T-helper 9 cell (primary cell): ENCODE measurements at places on chromosomes 16 and 17.

GRCh38 chr17:69050999-69051775 is 9.5 kb downstream of the ABCA9 start:
- no peak for DNase-seq

DNA sequence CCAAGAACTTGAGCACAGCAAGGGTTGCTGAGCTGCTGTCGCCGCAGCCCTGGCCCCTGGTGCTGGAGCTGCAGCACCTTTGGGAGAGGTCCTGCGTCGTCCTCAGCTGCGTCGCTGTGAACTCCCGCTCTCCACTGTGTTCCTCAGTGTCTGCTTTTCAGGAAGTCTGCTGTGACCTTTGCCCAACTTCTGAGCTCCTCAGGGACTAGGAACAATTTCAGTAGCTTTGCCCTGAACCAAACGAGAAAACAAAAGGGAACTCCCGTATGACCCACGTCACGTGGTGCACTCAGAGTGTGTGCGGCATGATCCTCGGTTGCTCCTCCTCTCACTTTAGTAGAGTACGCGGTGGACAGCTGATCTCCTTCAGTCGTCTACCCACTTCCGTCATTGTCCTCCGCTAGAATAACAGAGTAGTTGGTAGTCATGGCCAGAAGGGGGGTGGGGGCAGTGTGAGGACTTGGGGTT is 44.2 kb downstream of the WDR45B start:
- no peak for DNase-seq

DNA sequence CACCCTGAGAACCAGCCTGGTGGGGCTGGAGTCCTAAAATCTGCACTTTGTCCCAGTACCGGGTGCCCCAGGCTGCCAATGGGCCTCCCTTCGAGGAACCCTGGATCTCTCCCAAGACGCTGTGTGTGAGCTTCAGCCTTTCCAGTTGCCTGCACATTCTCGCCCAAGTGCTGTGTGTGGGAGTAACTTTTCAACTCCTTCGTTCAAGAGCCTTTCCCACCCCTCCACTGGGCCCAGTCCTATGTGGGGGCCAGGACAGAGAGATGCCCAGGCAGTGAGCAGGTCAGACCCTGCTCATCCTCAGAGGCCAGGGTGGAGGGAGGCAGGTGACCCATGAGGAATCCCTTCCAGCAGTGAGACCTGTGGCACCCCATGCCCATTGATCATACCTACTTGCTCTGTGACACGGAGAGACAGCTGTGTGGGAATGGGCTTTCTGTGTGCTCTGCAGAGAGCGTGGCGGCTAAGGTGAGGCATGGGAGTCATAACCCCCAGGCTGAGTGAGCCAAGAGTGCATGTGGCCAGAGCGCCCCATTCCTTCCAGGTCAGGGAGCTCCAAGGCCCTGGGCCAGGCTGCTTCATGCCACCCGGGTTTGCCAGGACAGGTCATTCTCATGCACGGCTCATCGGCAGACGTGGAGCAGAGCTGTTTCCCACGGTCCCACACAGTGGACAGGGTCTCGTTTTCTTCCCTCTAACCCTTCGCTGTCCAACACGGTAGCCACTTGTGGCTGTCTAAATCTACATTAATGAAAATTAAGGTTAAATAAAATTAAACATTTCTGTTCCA is 154.4 kb downstream of the CLEC16A start:
- no peak for DNase-seq

DNA sequence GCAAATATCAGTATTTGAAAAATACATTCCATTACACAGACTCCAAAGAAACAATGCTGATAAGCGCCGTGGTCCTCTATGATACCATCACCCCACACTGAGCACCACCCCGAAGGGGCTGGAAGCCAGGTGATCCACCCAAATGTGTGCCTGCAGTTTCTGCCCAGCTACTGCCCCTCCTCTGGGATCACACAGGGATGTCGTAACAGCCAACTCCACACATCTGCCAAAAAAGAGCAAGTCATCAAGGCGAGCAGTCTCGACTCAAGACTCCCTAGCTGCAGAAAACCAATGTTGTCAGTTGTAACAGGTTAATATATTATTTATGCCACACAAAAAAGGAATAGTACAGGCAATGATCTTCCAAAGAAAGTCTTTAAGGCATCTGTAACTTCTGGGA is 21.0 kb downstream of the CYB5D2 start:
- no peak for DNase-seq

DNA sequence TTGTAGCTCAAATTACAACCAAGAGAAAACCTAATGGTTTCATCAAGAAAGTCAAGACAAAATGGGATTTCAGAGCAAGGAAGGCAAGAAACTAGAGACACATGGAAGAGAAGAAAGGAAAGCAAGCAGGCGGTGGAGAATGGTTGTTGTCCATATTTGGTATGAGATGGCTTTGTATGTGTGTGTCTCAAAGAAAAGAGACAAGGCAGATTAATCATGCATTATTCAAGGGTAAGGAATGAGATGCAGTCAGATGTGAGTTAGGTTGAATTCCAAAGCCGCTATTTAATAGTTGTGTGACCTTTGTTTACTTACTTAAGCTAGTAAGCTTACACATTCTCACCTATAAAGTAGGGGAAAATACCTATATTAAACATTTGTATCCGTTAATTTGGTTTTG is 1029.6 kb downstream of the CDH11 start:
- no peak for DNase-seq

DNA sequence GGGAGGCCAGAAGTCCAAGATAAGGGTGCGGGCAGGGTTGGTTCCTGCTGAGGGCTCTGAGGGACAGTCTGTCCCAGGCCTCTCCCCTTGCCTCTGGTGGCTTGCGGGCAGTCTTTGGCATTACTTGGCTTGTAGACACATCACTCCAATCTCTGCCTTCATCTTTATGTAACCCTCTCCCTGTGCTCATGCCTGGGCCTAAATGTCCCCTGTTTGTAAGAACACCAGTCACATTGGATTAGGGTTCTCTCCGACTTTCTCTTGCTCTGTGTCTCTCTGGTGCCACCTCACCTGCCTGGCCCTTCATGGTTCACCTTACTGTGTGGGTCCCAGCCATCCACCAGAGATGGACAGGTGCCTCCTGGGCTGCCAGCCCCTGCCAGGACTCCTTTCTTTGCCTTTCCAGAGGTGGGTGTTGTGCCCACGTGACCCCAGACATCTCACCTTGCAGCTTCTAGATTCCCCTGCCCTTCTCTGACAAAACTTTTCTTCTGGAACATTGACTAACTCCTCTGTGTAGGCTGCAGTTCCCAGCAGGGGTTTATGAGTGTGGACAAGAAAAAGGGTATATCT is 205.8 kb downstream of the MSI2 start:
- no peak for DNase-seq

GRCh38 chr17:5226940-5227878 is 7.5 kb downstream of the SCIMP start:
- no peak for DNase-seq

DNA sequence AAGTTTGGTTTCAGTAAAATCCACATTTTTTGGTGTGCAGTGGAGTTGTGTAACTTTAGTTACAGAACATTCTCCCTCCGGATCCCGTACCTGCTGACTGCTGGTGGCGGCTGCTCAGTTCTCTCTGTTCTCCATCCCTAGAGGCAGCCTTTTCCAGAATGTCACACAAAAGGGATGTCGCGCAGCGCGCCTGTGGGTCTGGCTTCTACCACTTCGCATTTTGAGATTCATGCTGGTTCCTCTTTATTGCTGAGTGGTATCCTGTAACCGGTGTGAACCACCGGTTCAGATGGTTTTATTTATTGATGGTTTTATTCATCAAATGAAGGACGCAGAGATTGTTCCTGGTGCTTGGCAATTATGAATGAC is 981 bp upstream of the CEP131 start:
- no peak for DNase-seq

- DNase-seq = no peak
Observed at GRCh38 chr17:82023447-82024241, 539 bp downstream of the LRRC45 start.

DNA sequence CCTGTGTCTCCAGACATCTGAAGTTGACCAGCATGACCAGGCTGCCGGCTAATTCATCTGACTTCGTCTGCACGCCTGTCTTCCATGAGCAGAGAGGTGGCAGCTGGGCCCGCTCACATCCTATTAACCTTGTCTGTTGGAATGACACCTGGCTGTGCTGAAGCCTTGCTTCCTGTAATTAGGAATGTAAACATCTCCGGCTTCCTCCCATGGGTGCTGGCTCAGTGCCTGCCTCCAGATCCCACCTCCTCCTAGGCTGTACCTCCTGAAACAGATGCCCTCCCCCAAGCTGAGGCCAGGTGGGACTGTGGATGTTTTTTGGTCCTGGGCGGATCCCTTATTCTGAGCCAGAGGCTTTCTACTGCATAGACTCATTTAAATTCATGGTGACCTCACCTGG is 296.3 kb downstream of the HS3ST4 start:
- DNase-seq = no peak

GRCh38 chr16:30637944-30638343 is 12.8 kb upstream of the PRR14 start:
- no peak for DNase-seq

GRCh38 chr17:40514013-40514875 is 12.8 kb upstream of the TNS4 start:
- DNase-seq = no peak

- no peak for DNase-seq
Observed at GRCh38 chr16:62298600-62298999, 262.4 kb upstream of the CDH8 start.

- no peak for DNase-seq
Observed at GRCh38 chr17:66840061-66840460, 5.1 kb downstream of the CACNG5 start.

GRCh38 chr16:47984669-47985068 is 171.1 kb downstream of the ABCC12 start:
- DNase-seq = no peak

DNA sequence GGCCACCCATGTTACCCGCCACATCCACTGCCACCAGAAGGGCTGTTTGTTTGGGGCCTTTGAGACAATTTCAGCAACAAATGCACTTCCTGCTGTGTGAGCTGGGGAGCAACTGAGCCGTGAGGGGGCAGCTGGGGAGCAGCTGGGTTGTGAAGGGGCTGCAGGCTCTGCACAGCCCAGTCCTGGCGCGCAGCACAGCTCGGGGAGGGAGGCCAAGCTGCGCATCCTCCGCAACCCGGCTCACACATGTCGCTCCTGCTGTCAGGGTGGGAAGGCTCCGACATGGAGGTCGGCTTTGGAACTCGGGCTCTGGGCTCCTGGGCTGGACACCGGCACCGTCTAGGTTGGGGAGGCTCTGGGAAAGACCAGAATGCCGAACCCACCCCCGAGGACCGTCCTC is 53.6 kb downstream of the CBFA2T3 start:
- no peak for DNase-seq

DNA sequence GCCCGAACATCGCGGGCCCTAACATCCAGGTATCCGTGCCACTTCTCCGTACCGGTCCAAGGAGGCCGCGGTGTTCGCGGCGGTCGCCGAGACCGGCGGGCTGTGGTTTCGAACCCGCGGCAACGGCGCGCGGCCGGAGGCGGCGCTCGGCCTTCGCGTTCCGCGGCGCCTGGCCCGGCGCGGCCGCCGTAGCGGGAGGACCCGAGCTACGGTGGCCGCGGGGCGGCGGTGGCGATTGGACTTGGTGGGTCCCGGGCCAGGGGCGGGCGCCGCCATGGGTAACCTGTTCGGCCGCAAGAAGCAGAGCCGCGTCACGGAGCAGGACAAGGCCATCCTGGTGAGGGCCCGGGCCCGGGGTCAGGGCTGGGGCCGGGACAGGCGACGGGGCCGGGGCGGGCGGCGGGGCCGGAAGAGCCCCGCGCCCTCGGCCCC is at the start of gene CHMP6:
TSS of gene CHMP6 (plus strand) at position 197 of the 432 bp plus-strand sequence. CDS start at position 275, 78 bp downstream.
- peak; percentile 57 for DNase-seq

GRCh38 chr16:80899809-80900592 is 95.6 kb upstream of the CDYL2 start:
- DNase-seq = no peak

DNA sequence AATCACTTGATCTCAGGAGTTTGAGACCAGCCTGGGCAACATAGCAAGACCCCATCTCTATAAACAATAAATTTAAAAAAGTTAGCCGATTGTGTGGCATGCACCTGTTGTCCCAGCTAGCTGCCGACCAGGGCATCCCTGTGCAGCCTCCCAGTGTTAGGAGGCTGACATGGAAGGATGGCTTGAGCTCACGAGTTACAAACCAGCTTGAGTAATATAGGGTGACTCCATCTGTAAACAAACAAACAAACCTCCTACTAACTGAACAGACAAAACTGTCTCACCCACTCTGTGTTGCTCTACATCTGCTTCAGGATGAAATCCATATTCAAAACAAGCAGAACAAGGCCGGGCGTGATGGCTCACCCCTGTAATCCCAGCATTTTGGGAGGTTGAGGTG is 6.9 kb upstream of the PRSS27 start:
- no peak for DNase-seq

- no peak for DNase-seq
Observed at GRCh38 chr16:30896261-30896888, at the start of gene CTF1. TSS of gene CTF1 (plus strand) at chr16:30896614. CDS start at chr16:30896644, 30 bp downstream.

DNA sequence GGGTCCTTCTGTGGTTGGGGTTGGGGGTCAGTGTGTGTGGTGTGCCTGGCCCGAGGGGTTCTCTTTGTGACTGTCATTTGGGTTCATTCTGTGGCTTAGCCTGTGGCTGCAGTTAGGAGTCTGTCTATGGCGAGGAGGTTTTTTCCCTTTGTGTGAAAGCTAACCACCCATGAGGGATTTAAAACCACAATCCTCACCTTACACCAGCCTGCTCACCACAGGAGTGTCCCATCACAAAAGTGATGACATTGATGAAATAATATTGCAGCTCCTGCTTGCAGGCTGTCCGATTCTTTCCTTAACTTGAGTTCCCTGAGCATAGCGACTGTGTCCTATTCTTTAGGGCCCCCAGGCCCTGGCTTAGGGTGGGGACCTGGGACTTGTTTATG is 113.6 kb downstream of the RAP1GAP2 start:
- no peak for DNase-seq

DNA sequence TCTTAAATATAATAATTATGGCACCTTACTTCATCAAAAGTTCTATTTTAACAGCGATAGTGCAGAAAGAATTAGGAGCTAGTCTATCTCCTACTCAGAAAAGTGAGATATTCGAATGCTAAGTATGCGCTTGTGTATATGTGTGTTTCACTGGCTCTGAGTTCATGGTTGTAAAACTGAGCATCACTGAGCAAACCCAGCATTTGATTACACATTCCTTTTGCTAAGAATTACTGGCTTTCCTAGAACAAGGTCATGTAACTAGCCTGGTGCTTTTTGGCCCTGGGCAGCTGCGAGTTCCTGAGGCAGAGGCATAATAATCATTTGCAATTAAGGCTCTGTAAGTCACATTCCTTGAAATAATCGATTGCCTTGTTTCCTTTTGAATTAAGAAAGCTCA is 157.2 kb downstream of the SNX29 start:
- DNase-seq = no peak

GRCh38 chr17:3796110-3796821 is 4.7 kb downstream of the ITGAE start:
- DNase-seq = peak; percentile 61
